Tibial artery (tissue), 4 donors: ENCODE measurements at places on chromosomes 2 and 18.
A peak's percentile ranks its signal among the peaks of the same experiment; 100 is the strongest.

DNA sequence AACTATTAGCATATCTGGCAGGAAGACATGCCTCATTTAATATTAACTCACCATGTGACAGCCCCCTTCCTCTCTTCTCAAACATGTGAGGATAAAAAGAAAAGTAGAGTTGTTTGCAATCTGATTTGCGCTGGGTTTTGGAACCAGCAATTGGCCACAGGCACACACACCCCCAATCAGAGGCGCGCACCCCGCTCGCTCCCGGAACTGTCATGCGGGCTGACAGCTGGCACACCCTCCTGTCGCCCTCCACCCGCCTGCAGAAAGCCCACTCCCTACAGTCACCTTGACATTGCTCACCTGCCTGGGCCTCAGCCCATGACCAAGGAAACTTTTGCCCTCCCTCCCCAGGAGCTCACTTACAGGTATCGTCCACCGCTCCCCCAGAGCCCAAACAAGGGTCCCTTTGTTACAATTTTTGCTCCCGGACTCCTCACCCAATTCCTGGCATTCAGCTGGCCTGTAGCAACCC lies 1.1 kb downstream of the COBLL1 start:
- peak; percentile 53 for DNase-seq

DNA sequence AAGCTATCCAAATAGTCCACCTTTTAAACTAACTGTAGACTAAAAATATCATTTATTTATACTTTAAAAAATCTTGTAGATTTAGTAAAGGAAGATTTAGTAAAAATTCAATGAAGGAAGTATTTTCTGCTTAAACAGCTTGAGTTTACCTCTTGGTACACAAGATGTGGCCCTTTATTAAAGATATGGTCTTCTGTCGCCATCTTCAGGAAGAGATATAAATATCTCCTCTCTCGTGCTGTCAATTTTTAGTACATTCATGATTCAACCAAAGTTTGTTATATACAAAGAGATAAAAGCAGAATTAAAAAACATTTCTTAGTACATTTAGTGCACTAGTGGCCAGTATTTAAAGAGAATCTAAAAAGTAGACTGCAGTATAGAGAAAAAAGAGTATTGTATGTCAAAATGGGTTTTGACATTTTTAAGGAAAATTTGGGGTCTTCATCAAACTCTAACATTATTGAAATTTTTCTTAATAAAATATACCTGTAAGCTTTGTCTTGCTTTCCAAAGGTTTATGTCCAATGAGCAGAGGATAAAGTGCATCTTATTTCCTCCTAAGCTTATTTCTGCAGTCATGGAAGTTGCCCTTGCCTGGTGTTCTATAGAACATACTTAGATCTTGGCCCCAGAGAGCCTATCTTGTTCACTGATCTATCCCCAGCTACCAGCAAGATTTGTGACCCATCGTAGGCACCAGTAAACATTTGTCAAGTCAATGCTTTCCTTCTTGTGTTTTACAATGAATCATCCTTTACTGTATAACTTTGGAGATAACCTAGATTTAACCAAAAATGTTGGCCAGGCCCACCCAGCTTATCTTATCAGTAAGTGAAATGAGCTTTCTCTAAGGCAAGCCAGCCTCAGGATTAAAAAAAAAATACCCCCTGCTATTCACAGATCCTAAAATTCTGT lies 18.5 kb upstream of the EML6 start:
- DNase-seq = no peak

- DNase-seq = no peak
Measured at GRCh38 chr2:66862885-66863650, 428.1 kb downstream of the MEIS1 start.

DNA sequence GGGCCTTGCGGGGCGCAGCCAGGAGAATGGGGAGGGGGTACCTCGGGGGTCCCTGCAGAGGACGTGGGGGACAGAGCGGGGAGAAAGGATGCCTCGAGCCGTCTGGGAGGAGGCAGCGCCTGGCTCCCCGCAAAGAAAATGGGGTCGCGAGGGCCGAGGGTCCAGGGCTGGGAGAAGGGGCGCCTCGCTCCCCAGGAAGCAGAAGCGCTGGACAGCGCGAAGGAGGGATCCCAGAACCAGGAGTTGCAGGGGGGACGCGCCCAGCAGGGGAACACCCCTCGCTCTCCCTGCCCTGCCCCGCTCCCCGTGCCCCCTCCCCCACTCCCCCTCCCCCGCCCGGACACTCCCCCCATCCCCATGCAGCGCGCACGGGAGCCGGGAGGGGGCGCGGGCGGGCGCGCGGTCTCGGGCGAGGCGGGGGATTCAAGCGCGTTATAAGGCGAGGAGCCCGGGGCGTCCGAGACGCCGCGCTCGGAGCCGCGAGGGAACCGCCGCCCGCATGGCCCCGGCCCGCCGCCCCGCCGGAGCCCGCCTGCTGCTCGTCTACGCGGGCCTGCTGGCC lies at the start of gene ERFE:
Gene ERFE (plus strand): TSS at position 462 of the 562 bp plus-strand sequence. CDS start 38 bp downstream, at position 500.
- no peak for DNase-seq

- peak; percentile 53 for DNase-seq
Measured at GRCh38 chr2:98548920-98549818, 59.1 kb downstream of the COA5 start.

GRCh38 chr18:22503803-22504202 lies 86.1 kb upstream of the CTAGE1 start:
- peak; percentile 60 for DNase-seq

DNA sequence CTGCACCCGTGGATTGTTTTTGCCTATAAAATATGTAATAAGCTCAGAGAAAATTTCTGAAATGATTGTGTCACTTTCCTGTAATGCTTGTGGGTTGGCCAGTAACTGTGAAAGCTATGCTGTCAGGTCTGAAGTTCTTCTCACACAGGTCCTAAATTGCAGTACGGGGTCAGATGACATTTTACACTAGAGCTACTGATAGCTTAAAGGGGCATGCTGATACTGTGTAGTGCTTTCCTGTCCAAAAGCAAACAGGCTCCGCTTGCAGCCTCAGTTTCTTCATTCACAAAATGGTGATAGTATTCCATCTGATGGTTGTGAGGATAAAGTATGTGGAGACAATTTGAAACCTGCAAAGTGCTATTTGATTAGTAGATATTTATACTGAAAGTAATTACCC lies 7.6 kb upstream of the FARSB start:
- no peak for DNase-seq

GRCh38 chr18:46719388-46719787 lies 37.5 kb downstream of the ST8SIA5 start:
- DNase-seq = no peak

DNA sequence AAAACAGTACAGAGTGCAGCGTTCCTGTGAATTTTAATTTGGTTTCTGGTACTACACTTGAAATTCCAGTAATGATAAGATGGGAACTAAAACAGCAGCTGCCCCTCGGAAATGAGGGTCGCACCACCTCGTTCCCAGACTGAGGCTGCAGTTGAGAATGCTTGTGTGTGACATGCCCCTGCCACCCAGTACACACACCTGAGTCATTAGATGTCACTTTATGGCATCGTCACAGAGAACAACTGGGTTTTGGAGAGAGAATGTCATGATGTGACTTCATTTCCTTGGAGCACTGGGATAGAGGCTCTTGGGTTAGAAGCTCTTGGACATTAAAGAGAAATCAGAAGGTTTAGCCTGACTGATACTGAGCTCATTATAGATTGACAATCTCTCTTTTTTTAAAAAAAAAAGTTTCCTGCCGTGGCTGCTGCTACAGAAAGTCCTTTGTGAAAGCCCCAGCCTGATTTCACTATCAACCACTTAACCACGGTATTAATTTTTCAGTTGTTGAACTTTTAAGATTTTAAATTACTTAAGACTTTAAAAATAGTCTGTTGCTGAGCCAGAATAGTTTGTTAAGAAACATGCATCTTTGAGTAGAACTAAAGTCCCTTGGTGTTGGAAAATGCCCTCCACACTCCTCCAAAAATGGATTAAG lies 24.5 kb downstream of the BCL2L11 start:
- no peak for DNase-seq

DNA sequence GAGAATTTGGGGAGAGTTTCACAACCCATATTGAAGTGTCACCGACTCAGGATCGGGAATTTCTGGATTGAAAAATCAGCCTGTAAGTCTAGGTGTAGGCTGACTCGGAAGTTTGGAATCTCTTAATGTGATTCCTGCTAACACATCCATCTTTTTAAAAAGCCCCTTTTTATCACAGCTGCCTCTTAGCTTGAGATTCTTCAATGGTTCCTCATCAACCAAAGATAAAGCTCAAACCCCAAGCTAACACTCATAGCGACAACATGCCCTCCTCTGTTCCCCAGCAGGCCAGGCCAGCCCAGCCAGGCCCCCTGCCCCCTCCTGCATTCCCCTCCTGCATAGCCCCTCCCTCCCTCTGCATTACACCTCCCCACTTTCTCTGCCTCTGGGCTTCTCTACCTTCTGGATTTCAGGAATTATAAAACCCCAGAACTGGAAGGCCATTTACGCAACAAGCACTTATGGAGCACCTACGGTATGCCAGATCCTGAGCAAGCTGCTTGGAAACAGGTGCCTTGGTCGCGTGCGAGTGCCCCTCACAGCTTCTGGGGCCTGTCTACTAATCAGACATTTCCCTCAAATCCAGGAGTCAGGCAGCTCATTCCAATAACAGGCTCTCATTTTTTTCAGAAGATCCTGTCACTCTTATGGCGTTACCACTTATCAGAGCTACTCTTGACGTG lies 63.4 kb downstream of the EMX1 start:
- DNase-seq = no peak

DNA sequence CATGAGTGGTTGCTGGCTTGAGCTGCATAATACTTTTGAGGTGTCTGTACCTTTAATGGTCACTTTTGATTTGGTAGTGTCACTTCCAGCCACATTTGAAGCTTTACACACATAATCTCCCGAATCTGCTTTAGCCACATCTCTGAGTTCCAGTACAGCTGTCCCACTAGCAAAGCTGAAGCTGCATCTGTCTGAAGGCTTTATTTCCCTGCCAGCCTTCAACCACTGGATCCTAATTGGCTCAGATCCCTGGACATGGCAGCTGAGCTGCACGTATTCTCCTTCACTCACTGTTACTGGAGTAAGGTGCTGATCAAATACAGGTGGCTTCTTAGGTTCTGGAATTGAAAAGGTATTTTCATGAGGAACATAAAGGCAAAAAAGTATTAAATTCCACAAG lies 99.7 kb downstream of the TTN start:
- DNase-seq = no peak

- DNase-seq = no peak
Measured at GRCh38 chr2:208099682-208100470, 24.4 kb downstream of the CRYGD start.

- no peak for DNase-seq
Measured at GRCh38 chr2:207051385-207051965, 112.2 kb downstream of the CPO start.

- no peak for DNase-seq
Measured at GRCh38 chr2:12286347-12286746, 430.4 kb upstream of the TRIB2 start.

DNA sequence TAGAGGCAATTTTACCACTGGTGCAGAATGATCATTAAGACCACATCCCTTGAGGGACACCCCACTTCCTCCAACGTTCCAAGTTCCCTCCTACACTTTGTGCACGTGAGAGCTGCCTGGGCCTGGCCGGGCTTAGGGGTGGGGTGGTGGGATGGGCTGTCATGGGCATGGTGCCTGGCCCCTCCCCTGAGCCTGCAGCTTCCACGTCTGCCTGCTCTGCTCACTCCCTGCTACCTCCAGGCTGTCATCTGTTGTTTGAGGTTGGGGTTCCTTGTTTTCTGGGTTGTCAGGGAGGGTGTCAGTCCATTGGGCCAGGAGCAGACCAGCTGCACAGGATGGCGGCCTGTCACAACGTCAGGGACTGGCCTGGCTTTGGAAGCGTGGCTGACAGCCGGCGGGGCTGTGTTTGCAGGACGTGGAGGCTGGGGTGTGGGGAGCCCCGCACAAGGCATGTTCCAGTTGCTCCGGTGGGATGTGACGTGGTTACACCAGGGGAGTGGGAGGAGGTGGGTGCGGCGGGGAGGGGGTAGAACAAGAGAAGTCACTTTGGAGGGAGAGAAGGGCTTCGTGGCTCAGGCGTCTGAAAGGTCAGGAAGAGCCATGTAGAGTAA lies 72.3 kb downstream of the RTP5 start:
- DNase-seq = no peak

GRCh38 chr2:587087-587960 lies 89.9 kb downstream of the TMEM18 start:
- DNase-seq = no peak

DNA sequence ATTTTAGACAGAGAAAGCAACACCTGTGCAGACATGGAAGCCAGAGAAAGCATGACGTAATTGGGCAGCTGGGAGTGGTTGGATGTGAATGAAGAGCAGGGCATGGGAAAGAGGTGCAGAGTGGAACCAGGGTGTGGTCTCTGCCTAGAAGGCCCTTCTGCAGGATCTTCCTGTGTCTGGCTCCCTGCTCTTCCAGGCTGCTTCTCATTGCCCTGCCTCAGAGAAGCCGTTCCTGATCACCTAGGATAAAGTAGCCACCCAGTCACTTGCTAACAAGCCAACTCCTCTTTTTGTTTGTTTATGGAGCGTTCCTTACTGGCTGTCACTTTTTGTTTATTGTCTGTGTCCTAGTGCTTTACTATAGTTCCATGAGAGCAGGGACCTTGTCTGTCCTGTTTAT lies 28.5 kb downstream of the GALNT1 start:
- DNase-seq = no peak

- DNase-seq = no peak
Measured at GRCh38 chr2:63894167-63894566, 52.5 kb downstream of the UGP2 start.

- no peak for DNase-seq
Measured at GRCh38 chr2:125479143-125479636, 1176.8 kb upstream of the GYPC start.

DNA sequence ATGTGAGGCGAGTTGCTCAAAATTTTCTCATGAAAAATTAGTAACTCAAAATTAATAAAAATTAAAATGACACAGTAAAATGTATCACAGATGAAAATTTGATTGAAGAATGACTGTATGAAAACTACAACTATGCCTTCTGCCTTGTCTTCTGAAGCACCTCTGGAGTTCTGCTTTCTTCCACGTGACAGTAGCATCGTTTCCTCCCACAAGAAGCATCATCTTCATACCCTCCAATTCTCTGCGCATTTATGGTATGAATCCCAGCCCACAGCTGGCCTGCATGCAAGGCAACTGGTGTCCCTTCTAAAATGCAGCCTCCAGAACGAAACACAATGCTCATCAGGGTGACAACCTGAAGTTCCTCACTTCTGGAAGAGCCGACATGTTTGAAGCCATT lies 189.9 kb downstream of the MYO1B start:
- DNase-seq = no peak

GRCh38 chr18:74451148-74451547 lies 6.0 kb downstream of the DIPK1C start:
- DNase-seq = peak; percentile 29

- no peak for DNase-seq
Measured at GRCh38 chr18:11488175-11488574, 121.2 kb upstream of the SLC35G4 start.

DNA sequence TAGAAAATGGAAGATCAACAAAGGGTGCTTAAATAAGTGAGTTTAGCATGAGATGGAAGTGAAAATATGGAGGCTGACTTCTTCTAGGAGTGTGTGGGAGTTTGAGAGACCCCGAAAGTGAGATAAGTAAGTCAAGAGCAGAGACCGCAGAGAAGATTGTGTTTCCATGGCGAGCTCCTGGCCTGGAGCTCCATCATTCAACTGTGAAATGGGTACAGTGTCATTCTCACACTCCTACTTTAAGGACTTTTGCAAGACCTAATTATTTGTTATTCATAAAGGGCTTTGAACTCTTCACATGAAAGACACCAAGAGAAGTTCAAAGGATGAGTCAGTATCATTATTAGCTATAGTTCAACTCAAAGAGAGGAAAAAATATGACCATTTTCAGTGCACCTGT lies 134.2 kb upstream of the PIK3C3 start:
- DNase-seq = no peak
